Activated T-helper 17 cell treated with anti-CD3 and anti-CD28 coated beads, Interleukin-2, amount 50 U/mL, for 72 hours (primary cell): ENCODE measurements at places on chromosomes 11 and 22. TPM values are rescaled to one million over a fixed set of nuclear protein-coding genes. Genes with fewer than 3 reads are reported as not detected.
A peak's percentile ranks its signal among the peaks of the same experiment; 100 is the strongest.

DNA sequence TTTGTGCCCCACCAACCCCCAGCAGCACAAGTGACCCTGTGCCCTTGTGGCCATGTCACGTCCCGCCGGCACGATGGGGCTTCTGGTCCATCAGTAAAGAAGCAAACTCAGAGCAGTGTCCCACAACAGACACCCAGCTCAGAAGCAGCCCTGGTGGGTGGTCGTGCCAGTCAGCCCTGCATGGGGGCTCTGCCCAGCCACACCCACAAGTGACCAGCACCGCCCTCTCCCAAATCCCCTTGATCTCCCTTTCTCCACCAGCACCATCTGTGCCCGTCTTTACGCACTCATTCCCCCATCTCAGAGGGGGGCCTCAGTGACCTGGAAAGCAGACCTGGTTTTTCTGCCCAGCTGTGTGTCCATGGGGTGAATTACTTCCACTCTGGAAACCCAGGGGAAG lies 149.1 kb downstream of the DSCAML1 start:
- H3K36me3 ChIP-seq: no peaks in the 10 kb centered on the region
- ATAC-seq: no peak
- H3K4me1 ChIP-seq: no peaks in the 10 kb centered on the region

DNA sequence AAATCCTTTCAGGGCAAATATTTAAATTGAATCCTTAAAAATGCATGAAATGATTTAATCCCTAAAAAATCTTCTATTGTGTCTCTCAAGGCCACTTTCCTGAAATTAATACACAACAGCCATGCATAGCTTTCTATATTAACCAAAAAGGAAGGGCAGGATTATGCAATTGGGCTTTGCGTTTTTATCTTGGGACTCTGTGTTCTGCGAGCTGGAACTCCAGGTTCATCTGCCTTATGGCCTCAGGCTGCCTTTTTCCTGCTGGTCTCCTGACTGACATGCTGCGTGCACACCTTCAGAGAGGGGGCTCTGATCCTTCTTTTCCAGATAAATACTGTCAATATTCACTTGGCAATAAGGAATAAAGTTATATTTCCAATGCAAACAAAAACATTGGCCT lies 141.7 kb upstream of the GRIA4 start:
- H3K27ac ChIP-seq: no peak overlapping the region
- no peak overlapping the region for H3K4me3 ChIP-seq
- no peaks in the 10 kb centered on the region for H3K4me1 ChIP-seq
- no peaks in the 10 kb centered on the region for H3K27me3 ChIP-seq
- no peak for ATAC-seq
- no peaks in the 10 kb centered on the region for H3K36me3 ChIP-seq

GRCh38 chr22:39638958-39639357 lies 68.4 kb downstream of the CACNA1I start:
- H3K36me3 ChIP-seq: no peaks in the 10 kb centered on the region
- no peaks in the 10 kb centered on the region for H3K27me3 ChIP-seq
- no peak overlapping the region for H3K4me3 ChIP-seq
- no peak for ATAC-seq

DNA sequence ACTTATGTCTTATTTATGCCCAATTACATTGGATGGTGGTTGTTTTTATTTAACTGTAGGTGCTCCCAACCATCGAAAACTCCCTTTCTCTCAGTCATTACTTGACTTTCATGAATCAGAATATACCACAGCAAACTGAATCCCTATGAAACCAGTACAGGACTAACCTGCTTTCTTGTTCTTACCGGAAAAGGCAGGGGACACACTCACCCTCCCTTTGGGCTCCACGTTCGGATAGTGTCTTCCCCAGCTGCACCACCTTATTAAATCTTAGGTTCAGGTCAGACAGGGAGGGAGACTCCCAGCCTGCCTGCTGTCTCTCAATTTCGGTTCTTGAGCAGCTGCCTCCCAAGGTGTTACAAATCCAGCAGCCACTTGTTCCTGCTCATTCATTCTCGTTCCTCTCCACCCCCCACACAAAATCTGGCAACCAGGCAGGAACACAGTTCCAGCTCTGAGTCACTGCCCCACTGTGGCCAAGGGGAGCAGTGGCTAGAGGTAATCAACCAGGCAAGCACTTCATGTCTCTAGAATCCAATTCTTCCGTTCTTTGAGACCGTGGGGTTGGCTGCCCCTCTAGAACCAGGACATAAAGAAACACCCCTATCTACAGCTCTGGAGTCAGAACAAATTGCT lies 133.0 kb downstream of the PLEKHA7 start:
- H3K27me3 ChIP-seq: no peaks in the 10 kb centered on the region
- peak; percentile 75 for ATAC-seq
- no peak overlapping the region for H3K4me3 ChIP-seq
- H3K27ac ChIP-seq: peak overlapping the region; percentile 52
- no peaks in the 10 kb centered on the region for H3K36me3 ChIP-seq

DNA sequence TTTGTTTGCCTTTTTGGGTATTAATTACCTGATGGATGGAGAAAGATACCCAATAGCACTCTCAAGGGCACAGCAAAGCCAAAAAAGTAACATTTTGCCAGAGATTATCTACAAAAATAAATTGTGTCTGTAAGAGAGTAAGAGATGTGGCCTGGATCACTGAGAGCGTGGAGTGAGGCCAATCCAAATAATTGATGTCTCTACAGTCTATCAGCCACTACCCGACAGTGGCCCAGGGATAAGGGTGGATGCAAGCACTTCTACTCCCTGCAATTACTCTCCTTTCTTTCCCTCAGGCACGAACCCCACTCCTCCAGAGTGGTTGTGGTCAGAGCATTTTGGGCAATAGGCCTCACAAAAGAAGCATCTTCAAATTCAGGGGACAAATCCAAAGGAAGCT lies 92.3 kb upstream of the ZC3H12C start:
- no peaks in the 10 kb centered on the region for H3K36me3 ChIP-seq
- no peak overlapping the region for H3K27ac ChIP-seq
- H3K27me3 ChIP-seq: peaks cover 6% of the 10 kb centered on the region
- no peaks in the 10 kb centered on the region for H3K4me1 ChIP-seq
- no peak for ATAC-seq

- no peaks in the 10 kb centered on the region for H3K36me3 ChIP-seq
- peaks cover 13% of the 10 kb centered on the region for H3K4me1 ChIP-seq
- ATAC-seq: no peak
- no peak overlapping the region for H3K27ac ChIP-seq
Observed at GRCh38 chr11:57463671-57464538, 3.6 kb downstream of the RTN4RL2 start.

- H3K36me3 ChIP-seq: no peaks in the 10 kb centered on the region
- peaks cover 8% of the 10 kb centered on the region for H3K27me3 ChIP-seq
- H3K4me1 ChIP-seq: no peaks in the 10 kb centered on the region
- H3K4me3 ChIP-seq: no peak overlapping the region
Observed at GRCh38 chr11:124807660-124808270, 7.6 kb upstream of the MSANTD2 start.

- H3K4me3 ChIP-seq: no peak overlapping the region
- no peaks in the 10 kb centered on the region for H3K27me3 ChIP-seq
- no peak for ATAC-seq
- H3K36me3 ChIP-seq: peaks cover 14% of the 10 kb centered on the region
Observed at GRCh38 chr11:68503792-68504191, 43.2 kb downstream of the PPP6R3 start.

GRCh38 chr11:73640592-73640991 lies 5.8 kb upstream of the PLEKHB1 start:
- no peak overlapping the region for H3K27ac ChIP-seq
- H3K36me3 ChIP-seq: no peaks in the 10 kb centered on the region
- no peak overlapping the region for H3K4me3 ChIP-seq
- ATAC-seq: no peak

The RAB30 gene
- 7.0 TPM for total RNA-seq

The NXPE4 gene
- not detected for total RNA-seq

The APOBEC3F gene
- total RNA-seq: 32.5 TPM

The ZBTB16 gene
- 10.6 TPM for total RNA-seq

The TRPM5 gene
- total RNA-seq: not detected

The LRRC74B gene
- total RNA-seq: not detected
